ENCODE measurements at places on chromosomes 6 and 20.

- DNase-seq, result no peak
Measured at GRCh38 chr6:44932651-44933091, 395.5 kb upstream of the RUNX2 start.

DNA sequence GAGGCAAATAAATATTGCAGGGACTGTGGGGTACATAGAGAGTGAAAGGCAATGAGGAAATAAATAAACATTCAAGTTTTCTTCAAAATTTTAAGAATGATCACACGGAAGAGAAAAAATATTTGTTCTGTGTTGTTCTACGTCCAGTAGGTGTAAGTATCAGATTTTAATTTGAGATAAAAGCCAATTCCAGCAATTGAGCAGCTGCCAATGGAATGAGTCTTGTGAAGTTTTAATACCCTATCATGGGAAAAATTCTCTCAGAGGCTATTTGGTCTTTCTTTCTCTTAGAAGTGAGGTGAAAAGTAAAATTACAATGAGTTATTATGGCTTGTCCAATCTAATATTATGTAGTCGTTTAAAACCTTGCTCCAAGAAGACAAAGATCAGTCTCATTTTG, 195.7 kb upstream of the CITED2 start:
- no peak for DNase-seq

DNA sequence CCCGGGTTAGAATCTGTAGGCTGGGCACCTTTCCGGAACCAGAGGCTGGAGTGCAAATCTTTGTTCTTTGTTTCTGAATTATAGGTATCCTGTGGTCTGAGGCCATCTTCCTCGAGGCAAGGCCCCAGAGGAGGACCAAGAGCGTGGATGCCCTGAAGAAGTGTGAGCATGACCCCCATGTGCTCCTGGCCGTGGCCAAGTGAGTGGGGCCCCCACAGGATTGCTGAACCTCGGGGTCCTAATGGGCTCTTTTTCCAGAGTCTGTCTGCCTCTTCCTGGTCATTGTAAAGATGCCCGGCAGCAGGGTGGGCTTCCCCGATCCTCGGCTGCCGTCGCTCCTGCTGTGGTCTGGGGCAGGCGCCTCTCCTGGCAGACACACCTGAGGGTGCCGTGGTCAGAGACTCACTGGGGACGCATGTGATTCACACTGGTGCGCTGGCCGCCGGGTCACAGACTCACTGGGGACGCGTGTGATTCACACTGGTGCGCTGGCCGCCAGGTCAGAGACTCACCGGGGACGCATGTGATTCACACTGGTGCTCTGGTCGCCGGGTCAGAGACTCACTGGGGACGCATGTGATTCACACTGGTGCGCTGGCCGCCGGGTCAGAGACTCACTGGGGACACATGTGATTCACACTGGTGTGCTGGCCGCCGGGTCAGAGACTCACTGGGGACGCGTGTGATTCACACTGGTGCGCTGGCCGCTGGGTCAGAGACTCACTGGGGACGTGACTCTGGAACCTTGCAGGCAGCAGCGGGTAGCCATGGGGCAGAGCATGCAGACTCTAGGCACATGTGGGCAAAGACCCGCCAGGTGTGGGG, 6.5 kb upstream of the C20orf204 start:
- DNase-seq, result no peak

- no peak for DNase-seq
Measured at GRCh38 chr20:56469077-56469449, 636 bp downstream of the RTF2 start.

GRCh38 chr6:100506651-100507050, 41.9 kb upstream of the SIM1 start:
- DNase-seq, result no peak

- no peak for DNase-seq
Measured at GRCh38 chr20:45576995-45577394, 2.1 kb downstream of the WFDC8 start.

DNA sequence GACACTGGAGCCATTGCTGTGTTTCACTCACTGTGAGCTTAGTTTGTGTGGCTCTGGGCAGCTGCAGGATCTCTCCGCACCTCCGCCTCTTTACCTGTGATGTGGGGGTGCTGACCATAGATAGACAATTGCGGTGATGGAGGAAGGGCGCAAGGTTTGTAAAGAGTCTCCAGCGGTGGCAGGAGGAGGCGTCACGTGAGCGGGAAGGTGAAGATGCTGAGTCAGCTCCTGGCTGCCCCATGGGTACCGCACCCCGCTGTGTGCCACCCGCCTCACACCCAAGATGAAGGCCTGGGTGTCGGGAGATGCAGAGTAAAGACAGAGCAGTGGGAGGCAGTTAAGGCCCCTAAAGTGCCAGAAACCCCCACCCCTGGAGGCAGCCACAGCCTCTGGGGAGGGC, 9.0 kb upstream of the KCNQ2 start:
- DNase-seq, result no peak

GRCh38 chr6:15255909-15256395, 10.1 kb downstream of the JARID2 start:
- no peak for DNase-seq

DNA sequence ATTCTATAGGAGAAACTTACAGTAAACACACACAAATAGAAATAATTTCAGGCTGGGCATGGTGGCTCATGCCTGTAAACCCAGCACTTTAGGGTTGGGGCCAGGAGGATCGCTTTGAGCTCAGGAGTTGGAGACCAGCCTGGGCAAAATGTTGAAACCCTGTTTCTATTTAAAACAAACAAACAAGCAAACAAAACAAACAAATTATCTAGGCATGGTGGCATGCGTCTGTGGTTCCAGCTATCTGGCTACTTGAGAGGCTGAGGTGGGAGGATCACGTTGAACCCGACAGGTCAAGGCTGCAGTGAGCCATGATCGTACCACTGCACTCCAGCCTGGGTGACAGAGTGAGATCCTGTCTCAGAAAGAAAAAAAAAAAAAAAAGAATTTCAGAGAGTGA, 64.0 kb downstream of the NHLRC1 start:
- no peak for DNase-seq

- no peak for DNase-seq
Measured at GRCh38 chr6:107537559-107537958, 47.6 kb downstream of the SOBP start.

- DNase-seq, result no peak
Measured at GRCh38 chr20:51862796-51863195, 60.5 kb upstream of the SALL4 start.

DNA sequence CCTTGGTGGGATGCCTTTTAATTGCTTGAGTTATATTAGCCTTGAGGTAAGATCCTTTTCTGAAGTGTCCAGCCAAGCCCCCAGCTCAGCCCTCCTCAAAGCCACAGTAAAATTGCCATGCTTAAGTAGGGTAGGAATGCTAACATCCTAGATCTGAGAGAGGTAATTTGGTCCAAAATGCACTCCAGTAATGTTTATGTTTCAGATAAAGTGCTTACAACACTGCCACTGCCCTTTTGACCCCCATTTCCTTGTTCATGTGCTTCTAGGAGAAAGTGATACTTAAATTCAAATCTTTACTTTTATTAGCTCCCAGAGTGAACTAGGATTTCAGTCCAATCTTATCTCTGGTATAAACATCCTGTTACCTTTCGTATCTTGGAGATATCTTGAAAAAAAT, 318.0 kb downstream of the BMP2 start:
- DNase-seq, result no peak

DNA sequence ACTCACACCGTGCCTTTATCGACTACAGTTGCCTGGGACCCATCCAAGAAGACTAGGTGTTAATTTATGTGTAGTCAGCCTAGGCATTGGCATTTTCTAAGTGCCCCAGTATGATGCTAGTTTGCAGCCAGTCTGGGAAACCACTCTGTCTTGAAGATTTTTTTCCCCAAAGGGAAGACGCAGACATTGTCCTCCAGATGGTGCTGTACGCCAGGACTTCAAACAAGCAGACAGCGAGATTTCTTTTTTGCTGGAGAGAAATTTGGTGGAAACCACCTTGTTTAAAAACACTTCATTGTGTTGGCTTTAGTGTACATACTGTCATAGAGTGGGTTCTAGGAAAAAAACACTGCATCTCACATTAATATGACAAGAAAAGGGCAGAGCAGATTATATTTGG, 30.0 kb downstream of the ALDH5A1 start:
- peak; percentile 29 for DNase-seq

GRCh38 chr20:4828830-4829513, 107.3 kb downstream of the PRND start:
- DNase-seq, result no peak

- no peak for DNase-seq
Measured at GRCh38 chr20:10250902-10251301, 32.3 kb downstream of the SNAP25 start.

DNA sequence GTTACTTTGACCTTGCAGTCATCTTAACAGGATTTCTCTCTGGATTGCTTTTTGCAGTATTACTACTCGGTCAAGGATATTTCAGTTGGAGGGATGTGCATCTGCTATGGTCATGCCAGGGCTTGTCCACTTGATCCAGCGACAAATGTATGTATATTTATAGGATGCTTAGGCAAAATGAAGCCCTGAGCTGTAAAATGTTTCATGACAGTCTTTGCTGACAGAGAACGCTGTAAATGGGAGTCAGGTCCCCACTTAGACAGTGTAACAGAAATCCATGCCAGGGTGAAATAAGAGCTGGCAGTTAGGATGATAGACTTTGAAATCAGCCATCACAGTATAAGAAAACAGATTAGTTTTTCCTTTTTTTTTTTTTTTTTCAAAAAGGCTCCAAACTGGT, 264.0 kb downstream of the LAMA2 start:
- no peak for DNase-seq

DNA sequence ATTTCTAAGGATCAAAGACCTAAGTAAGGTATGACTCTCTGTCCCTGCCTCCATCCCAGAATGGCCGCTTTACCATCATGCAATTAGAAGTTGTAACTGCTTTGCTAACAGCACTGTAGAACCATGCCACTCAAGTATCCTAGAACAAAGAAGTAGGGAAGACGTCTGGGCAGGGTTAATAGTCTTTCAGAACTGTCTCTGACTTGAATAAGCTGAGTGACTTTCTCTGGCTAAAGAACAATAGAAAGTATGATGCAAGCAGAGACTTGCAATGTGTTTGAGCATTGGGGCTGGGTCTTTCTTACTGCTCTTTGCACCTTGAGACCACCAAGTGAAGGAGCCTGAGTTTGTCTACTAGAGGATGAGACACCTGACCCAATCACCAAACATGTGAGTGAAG, 279.6 kb upstream of the JAG1 start:
- no peak for DNase-seq

GRCh38 chr20:50359607-50360217, 150.5 kb upstream of the PTPN1 start:
- no peak for DNase-seq

GRCh38 chr20:53891306-53891894, 179.0 kb downstream of the BCAS1 start:
- DNase-seq, result no peak

GRCh38 chr20:31863296-31864085, 6.8 kb downstream of the DUSP15 start:
- no peak for DNase-seq
